ENCODE measurements at places on chromosomes 4 and X.
A peak's percentile ranks its signal among the peaks of the same experiment; 100 is the strongest.

- DNase-seq, result no peak
Measured at GRCh38 chrX:143472347-143472938, 44.8 kb downstream of the SPANXN3 start.

DNA sequence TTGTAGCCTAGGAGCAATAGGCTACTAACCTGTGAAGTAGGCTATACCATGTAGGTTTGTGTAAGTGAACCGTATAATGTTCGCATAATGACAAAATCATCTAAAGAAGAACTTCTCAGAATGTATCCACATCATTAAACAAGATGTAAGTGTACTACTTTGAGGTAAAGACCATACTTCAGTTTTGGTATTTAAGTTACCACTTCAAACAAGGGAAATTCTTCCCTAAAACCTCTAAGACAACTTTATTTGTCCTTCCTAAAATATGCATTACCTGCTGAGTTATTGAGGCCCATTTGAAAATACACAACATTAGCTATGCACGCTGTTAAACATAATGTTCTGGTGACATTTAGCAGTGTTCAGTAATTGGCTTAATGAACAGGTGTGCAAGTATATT lies 182.7 kb downstream of the RPA4 start:
- DNase-seq, result no peak

- DNase-seq, result no peak
Measured at GRCh38 chr4:154277172-154277571, 214.4 kb downstream of the DCHS2 start.

DNA sequence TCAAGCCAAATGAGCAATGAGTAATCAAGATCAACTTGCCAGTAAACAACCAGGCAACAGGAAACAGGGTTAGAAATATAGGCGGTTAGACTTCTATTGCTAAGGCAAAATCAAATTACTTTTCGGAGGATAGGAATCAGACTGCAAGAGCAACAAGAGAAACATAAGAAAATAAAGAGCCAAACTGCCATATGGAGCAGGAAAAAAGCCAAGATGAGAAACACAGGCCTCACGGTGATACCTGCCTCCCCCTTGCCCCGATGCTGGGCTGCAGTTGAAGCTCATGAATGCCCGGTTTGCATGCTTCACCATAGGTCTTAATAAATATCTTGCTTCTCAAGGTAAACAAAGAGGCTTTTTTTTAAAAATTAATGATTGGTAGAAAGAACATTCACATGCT lies 158.4 kb upstream of the MAGEC2 start:
- DNase-seq, result no peak

DNA sequence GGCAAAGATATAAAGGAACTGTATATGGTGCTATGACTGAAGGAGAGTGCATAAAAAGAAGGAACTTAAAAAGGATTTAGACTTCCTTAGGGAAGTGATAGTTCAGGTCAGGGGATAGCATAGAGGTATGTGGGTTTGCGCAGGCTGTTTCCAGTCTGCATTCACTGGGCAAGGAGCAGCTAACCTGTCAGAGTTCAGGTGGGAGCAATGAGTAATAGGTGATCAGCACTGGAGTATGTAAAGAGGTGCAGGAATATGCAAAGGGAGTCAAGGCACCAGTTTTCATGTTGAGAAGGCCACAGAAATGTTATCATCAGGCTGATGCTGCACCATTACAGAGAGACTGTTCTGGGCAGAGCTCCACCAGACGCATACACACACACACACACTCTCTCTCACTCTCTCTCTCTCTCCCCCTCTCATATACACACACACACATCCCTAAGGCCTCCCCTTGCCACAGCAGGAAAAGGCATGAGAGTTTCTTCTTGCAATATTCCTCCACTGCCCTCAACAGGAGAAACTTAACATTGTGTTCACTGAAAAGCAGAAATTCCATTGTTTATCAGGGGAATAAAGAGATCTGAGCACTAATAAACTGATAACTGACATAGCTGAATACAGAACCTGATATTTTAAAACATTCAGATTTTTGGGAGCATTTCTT lies 256.4 kb upstream of the GRID2 start:
- no peak for DNase-seq

GRCh38 chrX:39896951-39897740 lies 200.6 kb downstream of the BCOR start:
- DNase-seq, result no peak

DNA sequence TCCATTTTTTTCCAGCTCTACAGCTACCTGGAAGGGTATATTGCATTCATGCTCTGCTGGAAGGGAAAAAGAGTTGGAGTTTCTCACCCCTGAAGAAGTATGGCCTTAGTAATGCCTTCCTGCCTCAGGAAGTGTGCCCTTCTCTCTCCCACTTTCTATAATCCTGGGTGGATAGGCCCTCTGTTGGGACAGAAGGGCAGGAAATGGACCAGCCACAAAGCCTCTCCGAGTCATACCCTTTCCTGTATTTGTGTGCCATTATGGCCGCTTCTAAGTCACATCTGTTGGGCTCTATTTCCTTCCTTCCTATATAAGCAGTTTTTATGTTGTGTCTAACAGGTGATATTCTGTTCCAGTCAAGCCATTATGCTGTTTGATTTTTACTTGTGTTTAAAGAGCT lies 74.8 kb upstream of the SMARCA5 start:
- no peak for DNase-seq

- DNase-seq, result no peak
Measured at GRCh38 chr4:84965553-84966381, 723 bp downstream of the WDFY3 start.

DNA sequence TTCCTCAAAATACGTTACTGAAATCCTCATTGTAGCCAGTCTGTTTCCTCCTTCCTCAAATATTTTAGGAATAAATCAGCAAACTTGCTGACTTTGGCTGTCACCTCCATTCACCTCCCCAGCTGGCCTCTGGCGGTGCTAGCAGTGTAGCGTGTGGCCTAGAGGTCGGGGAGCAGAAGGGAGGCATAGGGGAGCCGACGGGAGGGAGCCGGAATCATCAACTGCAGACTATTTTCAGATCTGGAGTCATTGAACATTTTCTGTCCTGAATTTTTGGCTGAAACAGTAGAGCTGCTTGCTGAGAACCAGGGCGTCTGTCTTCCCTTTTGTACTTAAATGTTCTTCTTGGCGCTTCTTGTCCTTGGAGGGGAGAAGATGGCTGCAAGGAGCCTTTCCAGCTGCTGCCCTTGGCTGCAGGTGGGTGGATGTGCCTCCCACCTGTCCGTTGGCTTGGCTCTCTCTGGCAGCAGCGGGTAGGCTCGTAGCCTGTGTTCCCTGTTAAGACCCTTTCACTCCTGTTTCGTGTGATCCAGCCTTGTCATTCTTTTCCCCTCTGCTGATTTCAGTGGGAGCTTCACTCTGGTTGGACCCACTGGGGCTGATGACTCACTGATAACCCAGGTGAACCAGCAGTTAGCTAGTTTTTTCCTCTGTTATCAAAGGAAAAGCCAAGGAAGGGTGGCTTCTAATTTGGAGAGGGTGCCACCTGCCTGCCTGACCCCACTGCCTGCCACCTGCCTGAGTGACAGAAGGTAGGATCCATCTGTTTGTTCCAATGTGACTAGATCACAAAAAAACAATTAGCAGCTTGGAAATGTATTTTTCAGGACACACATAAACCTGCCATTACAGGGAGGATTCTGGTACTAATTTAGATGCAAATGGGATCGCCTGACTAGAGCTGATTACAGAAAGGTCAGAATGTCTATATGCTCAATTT lies 135.9 kb downstream of the GATB start:
- no peak for DNase-seq

DNA sequence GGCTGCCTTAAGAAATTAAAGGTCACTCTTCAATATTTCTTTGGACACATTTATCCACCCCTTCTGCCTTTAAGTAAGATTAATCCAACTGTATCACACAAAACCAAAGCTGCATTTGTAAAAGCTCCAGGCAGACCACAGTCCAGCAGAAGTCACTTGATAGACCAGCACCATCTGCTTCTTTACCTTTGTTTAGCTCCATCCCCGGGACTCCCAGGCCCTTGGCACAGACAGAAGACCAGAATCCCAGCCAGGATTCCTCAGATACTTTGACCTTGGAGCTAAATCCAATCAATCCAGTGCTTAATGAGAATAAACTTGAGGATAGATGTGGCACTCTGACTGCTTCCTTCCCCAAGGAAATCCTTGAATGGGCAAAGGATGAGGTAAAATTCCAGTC lies 333.1 kb upstream of the RASGEF1B start:
- no peak for DNase-seq

DNA sequence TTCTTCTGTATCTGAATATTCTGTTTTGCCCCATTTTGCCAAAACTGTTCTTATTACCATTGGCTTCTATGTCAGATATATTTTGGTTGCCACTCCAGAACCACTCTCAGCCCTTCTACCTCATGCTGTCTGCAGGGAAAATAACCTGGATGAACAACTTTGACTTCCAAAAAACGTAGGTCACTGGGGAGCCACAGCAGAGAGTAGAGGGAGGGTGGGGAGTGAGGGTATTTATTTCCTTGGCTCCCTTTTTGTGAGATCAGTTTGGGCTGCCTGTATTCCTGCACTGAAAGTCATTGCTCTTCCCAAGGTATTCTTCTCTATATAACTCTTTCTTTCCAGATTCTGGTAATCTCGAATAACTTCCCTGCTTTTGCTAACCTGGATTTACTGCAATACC lies 6.3 kb downstream of the BMPR1B start:
- DNase-seq, result no peak

DNA sequence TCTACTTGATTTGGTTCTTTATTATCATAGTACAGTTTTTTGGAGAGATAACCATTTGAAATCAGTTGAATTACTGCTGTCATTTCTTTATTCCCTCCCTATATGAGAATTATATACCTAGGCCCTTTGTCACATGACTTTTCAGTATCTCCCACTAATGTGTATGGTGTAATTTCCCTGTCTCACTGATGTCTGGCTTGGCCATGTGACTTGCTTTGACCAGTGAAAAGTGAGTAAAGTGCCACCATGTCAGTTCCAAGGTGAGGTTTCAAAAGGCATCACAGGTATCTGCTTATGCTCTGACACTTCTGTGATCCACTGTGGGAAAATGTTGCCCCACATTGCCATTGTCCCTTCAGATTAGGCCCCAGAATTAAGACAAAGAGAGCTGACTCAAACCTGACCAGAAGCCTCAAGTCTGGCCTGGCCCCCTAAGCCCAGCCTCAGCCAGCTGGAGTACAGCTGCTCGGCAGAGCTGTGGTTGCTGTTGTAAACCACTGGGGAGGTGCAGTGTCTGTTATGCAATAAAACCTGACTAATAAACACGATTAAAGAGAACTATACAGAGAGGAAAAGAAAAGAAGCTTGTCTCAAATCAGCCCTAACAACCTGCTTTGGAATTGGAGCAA lies 27.5 kb downstream of the SETD7 start:
- DNase-seq, result no peak

DNA sequence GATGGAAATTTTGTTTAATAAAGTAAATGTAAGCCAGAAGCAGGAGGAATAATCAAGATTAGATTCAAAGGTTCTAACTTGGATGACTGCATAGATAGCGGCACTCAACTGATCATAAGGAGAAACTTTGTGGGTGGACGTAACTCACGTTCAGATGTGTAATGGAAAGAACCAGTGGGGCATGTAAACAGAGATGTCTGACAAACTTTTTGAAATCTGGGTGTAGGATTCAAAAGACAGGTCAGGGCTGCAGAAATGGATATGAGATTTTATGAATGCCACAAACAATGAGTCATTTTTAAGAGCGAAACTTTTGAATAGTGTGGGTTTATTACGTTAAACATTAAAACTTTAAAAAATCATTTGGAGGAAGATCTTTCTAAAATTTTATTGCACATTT lies 375.6 kb downstream of the GBA3 start:
- DNase-seq, result no peak

DNA sequence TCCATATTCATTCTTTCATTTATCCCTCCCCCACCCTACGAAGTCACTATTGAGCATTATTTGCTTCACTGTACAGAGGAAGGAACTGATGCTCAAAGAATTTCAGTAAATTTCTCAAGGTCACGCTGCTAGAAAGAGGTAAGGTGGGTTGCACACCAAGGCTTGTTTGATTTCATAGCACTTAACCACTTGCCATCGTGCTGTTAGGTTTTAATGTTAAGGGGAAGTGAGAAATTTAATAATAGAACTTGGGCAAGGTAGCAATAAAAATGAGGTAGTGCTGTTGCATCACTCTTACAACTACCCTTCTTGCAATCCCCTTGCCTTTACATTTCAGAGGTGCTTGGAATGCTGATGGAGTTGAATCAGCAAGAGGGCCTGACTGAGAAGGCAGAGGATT lies 343.1 kb downstream of the MID1IP1 start:
- no peak for DNase-seq

DNA sequence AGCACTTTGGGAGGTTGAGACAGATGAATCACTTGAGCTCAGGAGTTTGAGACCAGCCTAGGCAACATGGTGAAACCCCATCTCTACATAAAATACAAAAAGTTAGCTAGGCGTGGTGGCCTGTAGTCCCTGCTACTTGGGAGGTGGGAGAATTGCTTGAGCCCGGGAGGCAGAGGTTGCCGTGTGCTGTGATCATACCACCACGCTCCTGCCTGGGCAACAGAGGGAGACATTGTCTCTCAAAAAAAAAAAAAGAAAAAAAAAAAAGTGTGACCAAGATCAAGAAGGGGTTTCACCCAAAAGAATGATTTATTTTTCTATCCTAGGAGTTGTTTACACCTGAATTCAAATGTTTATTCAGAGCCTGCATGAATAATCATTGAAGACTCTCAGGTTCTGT lies 572.4 kb upstream of the GALNT7 start:
- no peak for DNase-seq

- DNase-seq, result no peak
Measured at GRCh38 chr4:98181809-98182208, 38.5 kb upstream of the STPG2 start.

- DNase-seq, result no peak
Measured at GRCh38 chr4:78069859-78070258, 12.7 kb downstream of the FRAS1 start.

- no peak for DNase-seq
Measured at GRCh38 chrX:111874241-111874640, 1.7 kb upstream of the TRPC5OS start.

- no peak for DNase-seq
Measured at GRCh38 chr4:73718375-73719373, 21.7 kb upstream of the CXCL8 start.

DNA sequence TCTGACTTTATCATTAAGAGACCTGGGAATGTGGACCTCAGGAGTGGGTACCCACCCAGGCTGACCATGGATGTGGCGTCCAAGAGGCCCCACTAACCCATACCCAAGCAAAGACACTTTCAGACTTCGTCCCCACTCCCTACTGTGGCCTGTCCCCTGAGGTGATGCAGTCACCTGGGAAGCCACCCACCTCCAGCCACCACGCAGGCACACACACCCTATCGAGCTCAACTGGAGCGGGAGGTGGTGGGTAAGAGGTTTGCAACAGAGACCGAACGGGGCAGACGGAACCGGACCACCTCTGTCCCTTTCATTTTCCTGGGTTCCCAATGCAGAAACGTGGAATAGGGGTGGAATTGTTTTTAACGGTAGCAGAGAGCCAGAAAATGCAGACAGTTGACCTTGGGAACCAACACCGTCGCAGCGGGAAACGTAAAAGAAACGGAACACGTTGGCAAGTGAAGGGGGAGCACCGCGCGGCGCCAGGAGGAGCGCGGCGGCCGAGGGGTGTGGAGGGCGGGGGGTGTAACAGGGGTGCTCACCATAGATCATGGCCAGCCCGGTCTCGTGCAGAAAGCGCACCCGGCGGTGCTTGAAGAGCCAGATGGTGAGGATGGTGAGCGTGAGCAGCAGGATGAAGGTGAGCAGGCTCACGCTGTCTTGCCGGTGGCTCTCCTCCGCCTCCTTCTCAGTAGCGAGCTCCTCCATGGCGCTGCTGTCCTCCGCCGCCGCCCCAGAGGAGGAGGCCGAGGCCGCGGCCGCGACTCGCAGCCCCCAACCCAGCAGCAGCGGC lies 559 bp downstream of the SLC9A7 start:
- DNase-seq, result peak; percentile 18

- DNase-seq, result no peak
Measured at GRCh38 chr4:89111833-89112563, 665 bp downstream of the TIGD2 start.
